Heart right ventricle (tissue), 16 donors: ENCODE measurements at places on chromosomes 2 and 18. TPM values are rescaled to one million over a fixed set of nuclear protein-coding genes. Genes with fewer than 3 reads are reported as not detected.

GRCh38 chr2:237350070-237350469 is 63.9 kb downstream of the COL6A3 start:
- H3K27me3 ChIP-seq = peaks cover 16% of the 10 kb centered on the region
- no peak overlapping the region for H3K4me3 ChIP-seq
- DNase-seq = no peak
- H3K27ac ChIP-seq = no peak overlapping the region

DNA sequence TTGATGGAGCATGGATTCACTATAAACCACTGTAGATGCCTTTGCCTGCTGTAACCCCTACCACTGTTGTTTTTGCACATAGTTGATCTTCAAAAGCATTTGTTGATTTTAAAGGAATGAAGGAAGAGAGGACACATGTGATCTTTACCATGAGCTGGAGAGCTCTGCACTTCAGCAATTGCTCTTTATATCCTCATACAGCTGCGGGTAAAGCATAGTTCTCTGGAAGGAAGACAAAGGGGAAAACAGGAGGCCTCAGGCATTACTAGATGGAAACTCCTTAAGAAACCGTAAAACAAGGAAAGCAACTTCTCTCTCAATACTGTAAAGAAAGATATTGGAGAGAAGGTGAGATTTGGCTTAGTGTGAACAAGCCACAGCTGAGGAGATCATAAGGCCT is 60.6 kb downstream of the SCG2 start:
- peaks cover 18% of the 10 kb centered on the region for H3K4me1 ChIP-seq
- no peaks in the 10 kb centered on the region for H3K36me3 ChIP-seq
- no peak for DNase-seq
- no peak overlapping the region for H3K27ac ChIP-seq
- H3K4me3 ChIP-seq = no peak overlapping the region

DNA sequence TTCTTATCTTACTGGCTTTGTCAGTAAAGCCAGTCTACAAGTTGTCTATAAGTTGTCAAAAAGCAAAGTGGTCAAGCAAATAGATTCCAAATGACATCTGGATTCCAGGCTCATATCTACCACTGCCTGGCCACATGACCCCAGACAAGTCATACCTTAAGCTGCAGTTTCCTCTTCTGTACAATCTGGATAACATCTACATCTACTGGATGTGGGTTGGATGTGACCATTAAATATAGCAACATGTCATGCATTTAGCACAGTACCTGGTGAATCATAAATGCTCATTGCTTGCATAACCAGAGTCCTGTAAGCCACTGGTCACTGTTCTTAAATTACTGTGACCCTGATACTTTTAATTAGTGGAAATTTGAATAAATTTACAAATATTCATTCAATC is 16.8 kb downstream of the COBLL1 start:
- peaks cover 32% of the 10 kb centered on the region for H3K4me1 ChIP-seq
- H3K27me3 ChIP-seq = no peaks in the 10 kb centered on the region
- H3K27ac ChIP-seq = no peak overlapping the region
- no peak for DNase-seq

L3MBTL4 gene
- total RNA-seq = 2.0 TPM

HRH4 gene
- total RNA-seq = 0.15 TPM

DNA sequence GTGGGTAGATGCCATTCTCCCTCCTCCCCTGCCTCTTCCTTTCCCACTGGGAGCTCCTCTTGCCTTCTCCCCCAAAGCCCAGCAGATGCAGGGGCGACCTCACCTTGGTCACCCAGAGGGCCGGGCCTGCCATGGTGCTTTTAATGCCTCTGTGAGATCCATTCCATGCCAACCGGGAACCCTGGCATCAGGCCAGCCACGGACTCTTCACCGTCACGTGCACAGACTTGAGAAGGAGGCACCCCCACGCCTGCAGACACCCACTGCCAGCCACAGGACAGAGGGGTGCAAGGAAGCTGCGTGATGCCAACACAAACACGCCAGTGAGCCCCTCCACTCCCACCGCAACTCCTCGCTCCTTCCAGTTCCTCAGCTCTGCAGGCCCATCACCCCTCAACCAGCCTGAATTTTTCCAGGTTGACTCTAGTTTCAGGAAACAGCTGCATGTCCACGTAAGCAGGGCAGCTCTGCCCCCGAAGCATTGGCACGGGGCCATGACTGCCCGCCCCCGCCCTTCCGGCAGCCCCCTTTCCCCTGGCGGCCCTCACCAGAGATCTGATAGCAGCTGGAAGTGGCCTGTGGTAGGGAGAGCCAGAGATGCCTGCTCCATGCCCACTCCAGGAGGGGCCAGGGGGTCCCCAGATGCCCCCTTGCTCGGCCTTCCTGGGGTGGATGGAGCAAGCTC is 50.8 kb downstream of the DNMT3A start:
- H3K4me1 ChIP-seq = peaks cover 50% of the 10 kb centered on the region
- DNase-seq = peak; percentile 52
- H3K27me3 ChIP-seq = no peaks in the 10 kb centered on the region
- H3K4me3 ChIP-seq = no peak overlapping the region

ZBTB7C gene
- 4.3 TPM for total RNA-seq

GRCh38 chr2:51014759-51015158 is 17.2 kb downstream of the NRXN1 start:
- no peak overlapping the region for H3K27ac ChIP-seq
- H3K27me3 ChIP-seq = no peaks in the 10 kb centered on the region
- no peaks in the 10 kb centered on the region for H3K4me1 ChIP-seq
- H3K36me3 ChIP-seq = no peaks in the 10 kb centered on the region
- no peak overlapping the region for H3K4me3 ChIP-seq

GRCh38 chr2:203758841-203759689 is 52.6 kb downstream of the CD28 start:
- DNase-seq = no peak
- H3K4me1 ChIP-seq = peaks cover 5% of the 10 kb centered on the region
- H3K4me3 ChIP-seq = no peak overlapping the region
- H3K36me3 ChIP-seq = no peaks in the 10 kb centered on the region
- H3K27me3 ChIP-seq = no peaks in the 10 kb centered on the region
- H3K27ac ChIP-seq = no peak overlapping the region

PIAS2 gene
- total RNA-seq = 35.5 TPM

DNA sequence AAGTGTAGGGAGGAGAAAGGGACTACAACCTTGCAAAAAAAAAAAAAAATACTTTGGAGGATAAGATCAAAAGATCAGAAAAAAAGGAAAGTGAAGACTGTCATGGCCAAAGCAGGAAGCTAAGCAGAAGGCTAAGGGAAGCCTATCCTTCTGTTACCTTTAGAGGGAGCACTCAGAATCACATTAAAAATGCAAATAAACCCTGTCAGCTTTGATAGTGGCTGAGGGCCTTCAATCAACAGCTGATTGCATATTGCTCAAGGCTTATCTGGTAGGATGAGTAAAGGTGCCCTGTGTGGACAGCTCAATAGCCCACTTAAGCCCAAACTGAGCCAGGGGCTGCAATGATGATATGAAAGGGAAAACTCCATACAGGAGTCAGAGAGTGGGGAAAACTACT is 1021.2 kb downstream of the LRP1B start:
- no peaks in the 10 kb centered on the region for H3K36me3 ChIP-seq
- no peak overlapping the region for H3K4me3 ChIP-seq
- H3K27me3 ChIP-seq = no peaks in the 10 kb centered on the region
- DNase-seq = no peak
- no peak overlapping the region for H3K27ac ChIP-seq

DNA sequence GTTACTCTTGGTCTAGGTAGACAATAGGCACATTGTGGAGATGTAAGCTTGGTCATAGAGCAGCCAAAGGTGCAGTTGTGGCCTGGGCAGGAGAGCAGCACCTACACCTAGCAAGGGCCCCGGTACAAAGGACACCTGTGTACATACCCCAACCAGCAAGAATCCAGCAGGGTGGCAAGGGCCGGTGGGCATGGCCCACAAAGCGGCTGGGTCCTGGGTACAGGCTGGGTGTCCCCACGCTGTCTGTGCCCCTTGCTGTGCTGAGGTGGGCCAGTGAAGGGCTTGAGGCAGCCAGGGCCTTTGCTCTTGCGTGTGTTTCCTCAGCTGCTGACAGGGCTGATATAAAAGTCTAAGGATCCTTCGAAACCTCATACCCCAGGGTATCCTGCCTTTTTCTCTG is 501.8 kb downstream of the EIPR1 start:
- H3K4me1 ChIP-seq = no peaks in the 10 kb centered on the region
- H3K27me3 ChIP-seq = no peaks in the 10 kb centered on the region
- H3K27ac ChIP-seq = no peak overlapping the region
- H3K4me3 ChIP-seq = no peak overlapping the region

DNA sequence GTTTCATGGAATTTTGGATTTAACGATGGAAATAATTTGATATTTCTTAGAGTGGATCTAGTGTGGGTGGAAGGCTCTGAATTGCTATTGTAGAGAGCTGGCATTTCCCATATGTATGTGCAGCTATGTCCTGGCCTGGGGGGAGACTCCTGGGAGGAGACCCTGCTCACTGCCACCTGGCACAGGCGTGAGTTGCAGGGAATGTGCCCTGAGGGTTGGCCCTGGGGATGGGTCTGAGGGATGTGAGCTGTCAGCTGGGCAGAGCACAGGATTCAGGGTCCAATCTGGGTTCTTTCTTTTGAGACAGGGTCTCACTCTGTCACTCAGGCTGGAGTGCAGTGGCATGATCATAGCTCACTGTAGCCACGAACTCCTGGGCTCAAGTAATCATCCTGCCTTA is 120.2 kb downstream of the CLIP4 start:
- no peaks in the 10 kb centered on the region for H3K4me1 ChIP-seq
- no peak overlapping the region for H3K4me3 ChIP-seq
- no peaks in the 10 kb centered on the region for H3K36me3 ChIP-seq
- H3K27ac ChIP-seq = no peak overlapping the region
- H3K27me3 ChIP-seq = no peaks in the 10 kb centered on the region
- DNase-seq = no peak

ANKZF1 gene
- 36.8 TPM for total RNA-seq

PELI1 gene
- 6.3 TPM for total RNA-seq

ACKR3 gene
- total RNA-seq = 35.9 TPM

SMAD2 gene
- 118 TPM for total RNA-seq

DNA sequence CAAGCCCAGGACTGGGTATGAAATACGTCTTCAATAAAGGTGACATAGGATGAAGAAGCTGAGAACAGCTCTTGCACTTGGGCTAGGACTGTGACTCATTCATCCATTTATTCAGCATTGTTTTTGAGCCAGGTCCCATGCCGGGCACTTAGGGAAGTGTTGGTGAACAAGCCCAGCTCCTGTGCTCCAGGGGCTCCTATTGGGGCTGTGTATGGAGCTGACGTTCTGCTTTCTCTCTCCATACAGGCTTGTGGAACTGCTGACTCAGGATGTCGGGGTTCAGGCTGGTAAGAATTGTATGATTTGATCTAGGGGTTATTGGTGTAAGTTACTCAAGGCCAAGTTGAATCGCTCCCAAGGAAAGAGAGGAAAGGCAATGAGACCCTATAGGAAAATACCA is 24.0 kb downstream of the MYO7B start:
- H3K36me3 ChIP-seq = no peaks in the 10 kb centered on the region
- H3K4me3 ChIP-seq = no peak overlapping the region
- H3K27ac ChIP-seq = no peak overlapping the region
- H3K4me1 ChIP-seq = no peaks in the 10 kb centered on the region
- DNase-seq = no peak
- no peaks in the 10 kb centered on the region for H3K27me3 ChIP-seq

- no peak overlapping the region for H3K4me3 ChIP-seq
- no peaks in the 10 kb centered on the region for H3K27me3 ChIP-seq
- no peak for DNase-seq
- peaks cover under 1% of the 10 kb centered on the region for H3K4me1 ChIP-seq
These were observed 69.3 kb downstream of the MBP start for GRCh38 chr18:77063260-77063659.

DNA sequence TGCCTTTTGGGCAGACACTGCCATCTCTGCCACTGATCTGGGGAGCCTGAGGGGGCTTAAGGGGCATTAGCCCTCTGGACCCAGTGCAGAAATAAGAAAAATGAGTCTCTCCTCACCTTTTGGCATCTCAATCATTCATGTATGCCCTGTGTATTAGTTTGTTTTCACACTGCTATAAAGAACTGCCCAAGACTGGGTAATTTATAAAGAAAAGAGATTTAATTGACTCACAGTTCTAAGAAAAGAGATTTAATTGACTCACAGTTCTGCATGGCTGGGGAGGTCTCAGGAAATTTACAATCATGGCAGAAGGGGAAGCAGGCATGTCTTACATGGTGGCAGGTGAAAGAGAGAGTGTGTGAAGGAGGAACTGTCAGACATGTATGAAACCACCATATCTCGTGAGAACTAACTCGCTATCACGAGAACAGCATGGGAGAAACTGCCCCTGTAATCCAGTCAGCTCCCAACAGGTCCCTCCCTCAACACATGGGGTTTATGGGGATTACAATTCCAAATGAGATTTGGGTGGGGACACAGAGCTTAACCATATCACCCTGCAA is 21.5 kb downstream of the GKN2 start:
- DNase-seq = no peak
- H3K4me3 ChIP-seq = no peak overlapping the region
- H3K36me3 ChIP-seq = no peaks in the 10 kb centered on the region
- H3K27me3 ChIP-seq = peaks cover 8% of the 10 kb centered on the region

GRCh38 chr2:104254017-104254416 is 599.9 kb upstream of the POU3F3 start:
- DNase-seq = no peak
- H3K27ac ChIP-seq = no peak overlapping the region
- H3K4me3 ChIP-seq = no peak overlapping the region

SP140L gene
- total RNA-seq = 4.1 TPM

DNA sequence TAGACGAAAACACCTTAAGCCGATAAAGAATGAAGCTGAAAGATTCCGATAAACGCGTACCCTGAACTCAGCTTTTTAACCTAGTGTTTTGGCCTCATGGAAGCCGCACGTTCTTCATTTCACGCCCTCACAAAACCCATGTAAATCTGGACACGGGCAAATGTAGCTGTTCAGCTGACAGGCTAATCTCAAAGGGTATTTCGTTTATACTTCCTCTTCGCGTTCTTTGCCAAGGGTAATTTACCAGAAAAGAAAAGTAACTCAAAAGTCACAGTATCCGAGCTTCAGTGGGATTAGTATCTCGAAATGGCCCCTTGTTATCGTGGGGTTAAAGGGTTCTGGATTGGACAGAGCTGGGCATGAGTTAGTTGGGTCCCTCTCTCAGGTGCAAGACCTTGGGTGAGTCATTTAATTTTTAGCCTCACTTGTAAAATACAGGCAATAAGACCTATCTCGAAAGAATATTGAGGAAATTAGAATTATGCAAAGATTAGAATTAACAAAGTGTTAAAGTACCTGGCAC is 22.0 kb upstream of the STPG4 start:
- no peaks in the 10 kb centered on the region for H3K36me3 ChIP-seq
- H3K27me3 ChIP-seq = no peaks in the 10 kb centered on the region
- peak overlapping the region; percentile 100 for H3K27ac ChIP-seq
- H3K4me3 ChIP-seq = peak overlapping the region; percentile 71
- H3K4me1 ChIP-seq = peaks cover 21% of the 10 kb centered on the region

C2orf72 gene
- total RNA-seq = not detected

C2orf80 gene
- not detected for total RNA-seq

GRCh38 chr2:208326016-208326415 is 60.0 kb downstream of the PIKFYVE start:
- H3K27ac ChIP-seq = no peak overlapping the region
- H3K4me1 ChIP-seq = peaks cover 6% of the 10 kb centered on the region

GRCh38 chr2:43221763-43222474 is 4.5 kb downstream of the ZFP36L2 start:
- peak overlapping the region; percentile 99 for H3K27ac ChIP-seq
- H3K36me3 ChIP-seq = no peaks in the 10 kb centered on the region
- H3K4me1 ChIP-seq = peaks cover 54% of the 10 kb centered on the region
- no peaks in the 10 kb centered on the region for H3K27me3 ChIP-seq
- peak overlapping the region; percentile 88 for H3K4me3 ChIP-seq

- no peaks in the 10 kb centered on the region for H3K36me3 ChIP-seq
- H3K27ac ChIP-seq = no peak overlapping the region
- no peak for DNase-seq
- no peaks in the 10 kb centered on the region for H3K27me3 ChIP-seq
- H3K4me1 ChIP-seq = peaks cover 60% of the 10 kb centered on the region
These were observed 310.5 kb downstream of the PTPRM start for GRCh38 chr18:7877609-7878008.

THUMPD2 gene
- total RNA-seq = 4.8 TPM

CAPN14 gene
- total RNA-seq = 0.28 TPM

IL1B gene
- 0.14 TPM for total RNA-seq
